ENCODE measurements at places on chromosomes 2 and 18.

DNA sequence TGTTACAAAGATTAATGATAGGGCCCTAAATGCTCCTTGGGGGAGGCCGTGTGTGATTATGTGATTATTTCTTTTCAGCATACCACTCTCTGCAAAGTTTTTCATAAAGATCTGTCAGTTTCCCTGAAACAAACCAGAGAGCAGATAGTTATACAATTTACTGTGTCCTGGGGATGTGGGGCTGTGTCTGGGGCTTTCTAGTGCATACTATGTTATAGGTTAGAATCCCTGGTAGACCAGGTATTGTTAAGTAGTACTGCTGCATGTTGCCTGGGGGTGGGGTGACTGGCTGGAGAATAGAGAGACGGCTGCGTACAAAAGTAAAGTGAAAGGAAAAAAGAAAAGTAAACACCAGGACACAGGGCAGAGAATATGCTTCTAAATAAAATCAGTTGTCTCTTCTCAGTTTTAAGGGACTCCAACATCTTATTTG is 3.3 kb upstream of the CCBE1 start:
- no peak for DNase-seq

DNA sequence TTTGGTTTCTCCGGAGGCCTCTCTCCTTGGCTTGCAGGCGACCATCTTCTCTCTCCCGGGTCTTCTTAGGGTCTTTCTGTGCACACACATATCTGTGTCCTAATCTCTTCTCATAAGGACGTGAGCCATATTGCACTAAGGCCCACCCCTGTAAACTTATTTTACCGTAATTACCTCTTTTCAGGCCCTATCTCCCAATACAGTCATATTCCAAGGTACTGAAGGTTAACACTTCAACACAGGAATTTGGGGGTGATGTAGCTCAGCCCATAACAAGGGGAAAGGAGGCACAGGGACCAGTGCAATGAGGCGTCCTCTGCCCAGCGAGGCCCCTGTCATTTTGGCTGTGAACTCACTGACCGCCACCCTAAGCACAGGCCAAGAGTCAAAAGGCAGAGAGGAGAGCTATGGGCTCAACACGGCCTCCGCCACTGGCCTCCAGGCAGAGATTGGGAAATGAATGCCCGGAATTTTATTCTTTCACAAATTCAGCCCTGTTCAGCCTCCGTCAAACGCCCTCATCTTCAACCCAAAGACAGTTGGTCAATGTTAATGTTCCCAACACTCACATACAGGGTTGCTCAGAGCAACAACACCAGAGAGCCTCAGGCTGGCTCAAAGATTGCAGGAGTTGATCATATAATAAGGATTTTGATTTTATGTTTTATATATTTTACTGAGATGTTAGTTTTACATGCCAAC is 15.9 kb upstream of the NMUR1 start:
- DNase-seq: no peak

- DNase-seq: no peak
These were observed 20.4 kb upstream of the TMEM247 start for GRCh38 chr2:46458763-46459500.

- no peak for DNase-seq
These were observed 50.8 kb downstream of the WIPF1 start for GRCh38 chr2:174546519-174547506.

DNA sequence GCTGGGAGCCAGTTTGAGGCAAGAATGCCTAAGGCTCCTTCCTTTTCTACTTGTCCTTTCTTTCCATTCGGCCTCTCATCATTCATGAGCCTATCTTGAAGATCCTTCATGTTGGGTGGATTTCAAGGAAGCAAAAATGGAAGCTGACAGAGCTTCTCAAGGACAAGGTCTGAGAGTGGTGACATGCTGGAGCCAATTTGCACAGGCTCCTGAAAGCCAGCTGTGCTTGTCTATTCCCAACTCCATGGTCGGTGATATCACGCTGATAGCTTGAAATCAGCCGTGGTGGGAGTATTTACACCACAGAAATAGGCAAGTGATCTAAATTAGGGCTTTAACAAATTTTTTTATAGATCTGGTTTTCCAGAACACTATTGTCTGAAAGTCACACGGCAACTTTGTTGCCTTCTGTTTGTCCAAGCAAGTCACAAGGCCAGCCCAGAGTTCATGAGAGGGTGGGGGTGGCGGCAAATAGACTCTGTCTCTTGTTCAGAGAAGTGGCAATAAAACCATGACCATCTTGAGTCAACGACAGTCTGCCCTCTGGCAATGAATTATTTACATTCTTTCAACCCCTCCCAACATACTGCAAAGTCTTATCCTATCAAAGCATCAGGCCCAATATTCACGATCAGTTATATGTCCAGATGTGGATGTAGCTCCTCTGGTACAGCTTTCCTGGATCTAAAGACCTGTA is 49.9 kb upstream of the SLC35F5 start:
- DNase-seq: no peak

GRCh38 chr2:126634273-126634861 is 21.6 kb upstream of the GYPC start:
- no peak for DNase-seq

DNA sequence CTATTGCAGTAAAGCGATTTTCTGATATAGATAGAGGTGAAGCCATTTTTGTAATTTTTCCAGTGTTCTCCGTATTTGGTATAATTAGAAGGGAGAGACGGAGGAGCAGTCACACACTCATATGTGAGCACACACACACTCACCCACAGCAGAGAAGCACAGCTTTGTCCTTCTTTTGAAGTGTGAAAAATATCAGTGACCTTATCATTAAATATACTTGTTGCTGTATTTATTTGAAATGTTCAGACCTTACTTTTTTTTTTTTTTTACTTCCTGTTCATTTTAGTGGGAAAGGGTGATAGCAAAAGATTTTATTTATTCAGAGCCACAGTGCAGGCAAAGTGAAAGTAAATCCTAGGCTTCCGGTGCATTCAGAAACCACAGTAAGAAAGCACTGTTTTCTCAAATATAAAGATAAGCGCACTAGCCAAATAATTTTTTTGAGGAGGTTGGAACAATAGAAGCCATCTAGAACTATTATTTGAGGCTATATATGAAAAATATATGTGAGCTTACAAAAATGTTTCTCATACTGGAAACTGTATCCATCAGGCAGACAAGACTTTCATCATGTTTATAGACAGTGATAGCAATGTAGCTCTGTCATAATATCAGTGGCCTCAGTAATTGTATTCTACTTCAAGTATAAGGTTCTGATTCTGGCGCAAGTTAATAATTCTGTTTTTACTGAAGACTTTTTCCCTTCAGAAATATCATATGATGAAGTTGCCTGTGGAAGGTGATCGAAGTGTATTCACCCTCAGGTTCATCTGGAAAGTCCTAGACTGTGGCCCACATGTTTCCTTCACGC is 37.2 kb downstream of the TSHZ1 start:
- DNase-seq: no peak

- no peak for DNase-seq
These were observed 23.7 kb upstream of the GCG start for GRCh38 chr2:162175714-162176113.

GRCh38 chr2:168272225-168272624 is 24.8 kb upstream of the STK39 start:
- DNase-seq: no peak

DNA sequence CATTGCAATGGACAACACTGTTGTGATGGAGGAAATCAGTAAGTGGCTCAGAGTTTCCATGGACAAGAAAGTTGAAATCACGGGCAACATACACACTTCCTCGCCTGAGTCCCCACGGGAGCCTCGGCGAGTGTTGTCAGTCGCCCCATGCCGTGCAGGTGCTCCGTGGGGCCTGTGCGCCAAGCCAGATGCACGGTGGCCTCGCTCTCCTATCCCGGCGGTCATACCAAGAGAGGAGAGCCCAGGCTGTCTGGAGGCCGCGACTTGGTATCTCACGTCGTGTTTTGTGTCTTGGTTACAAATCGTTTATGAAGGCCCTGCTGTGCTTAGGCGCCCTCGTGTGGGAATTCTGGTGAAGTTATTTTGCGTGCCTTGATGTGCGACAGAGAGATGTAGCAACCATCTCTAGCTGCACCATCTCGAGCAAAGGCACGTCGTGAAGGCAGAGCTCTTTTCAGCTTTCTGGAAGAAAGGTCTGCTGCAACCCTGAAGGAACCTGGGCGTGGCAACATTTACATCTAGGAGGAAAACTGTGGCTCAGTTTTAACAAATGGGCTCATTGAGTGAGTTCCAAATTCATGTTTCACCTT is 21.8 kb downstream of the ATG4B start:
- DNase-seq: no peak

- no peak for DNase-seq
These were observed 46.0 kb downstream of the POMC start for GRCh38 chr2:25122367-25122766.

- peak; percentile 61 for DNase-seq
These were observed 104.5 kb upstream of the NCK2 start for GRCh38 chr2:105640246-105640645.

- no peak for DNase-seq
These were observed 12.5 kb downstream of the ITGA6 start for GRCh38 chr2:172439911-172440310.

GRCh38 chr2:230668939-230669303 is 43.7 kb upstream of the CAB39 start:
- no peak for DNase-seq

GRCh38 chr18:32520771-32521170 is 50.1 kb upstream of the GAREM1 start:
- no peak for DNase-seq

DNA sequence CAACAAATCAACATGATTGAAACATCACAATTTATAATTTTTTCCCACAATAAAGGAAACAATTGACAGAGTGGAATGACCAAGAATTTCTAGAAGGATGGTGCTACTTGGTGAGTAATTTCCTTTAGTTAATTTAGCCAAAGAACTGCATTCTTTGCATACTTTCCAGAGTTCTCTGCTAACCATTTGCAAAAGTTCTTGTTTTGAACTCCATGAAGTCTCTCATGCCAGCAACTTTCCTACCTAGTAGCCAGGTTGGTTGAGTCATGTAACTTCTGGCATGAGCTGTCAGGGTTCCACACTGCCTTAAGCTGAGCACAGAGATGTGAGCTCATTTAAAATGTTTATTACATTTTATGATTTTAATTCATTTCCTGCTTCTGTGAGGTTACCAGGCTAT is 539.6 kb downstream of the PID1 start:
- no peak for DNase-seq

DNA sequence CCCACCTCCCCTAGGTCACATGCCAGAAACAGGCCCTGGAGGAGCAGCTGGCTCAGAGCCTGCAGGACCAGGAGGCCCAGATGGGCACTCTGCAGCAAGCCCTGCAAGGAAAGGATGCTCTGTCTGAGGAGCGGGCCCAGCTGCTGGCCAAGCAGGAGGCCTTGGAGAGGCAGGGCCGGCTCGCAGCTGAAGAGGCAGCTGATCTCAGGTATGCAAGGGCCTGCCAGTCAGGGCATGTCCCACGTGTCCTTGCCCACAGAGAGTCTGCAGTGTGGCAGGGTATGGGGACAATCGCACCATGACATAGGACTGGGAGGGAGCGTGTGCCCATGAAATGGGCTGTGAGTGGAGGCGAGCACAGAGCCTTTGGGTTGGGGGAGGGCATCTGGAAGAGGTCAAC is 39.9 kb downstream of the CROCC2 start:
- DNase-seq: no peak

DNA sequence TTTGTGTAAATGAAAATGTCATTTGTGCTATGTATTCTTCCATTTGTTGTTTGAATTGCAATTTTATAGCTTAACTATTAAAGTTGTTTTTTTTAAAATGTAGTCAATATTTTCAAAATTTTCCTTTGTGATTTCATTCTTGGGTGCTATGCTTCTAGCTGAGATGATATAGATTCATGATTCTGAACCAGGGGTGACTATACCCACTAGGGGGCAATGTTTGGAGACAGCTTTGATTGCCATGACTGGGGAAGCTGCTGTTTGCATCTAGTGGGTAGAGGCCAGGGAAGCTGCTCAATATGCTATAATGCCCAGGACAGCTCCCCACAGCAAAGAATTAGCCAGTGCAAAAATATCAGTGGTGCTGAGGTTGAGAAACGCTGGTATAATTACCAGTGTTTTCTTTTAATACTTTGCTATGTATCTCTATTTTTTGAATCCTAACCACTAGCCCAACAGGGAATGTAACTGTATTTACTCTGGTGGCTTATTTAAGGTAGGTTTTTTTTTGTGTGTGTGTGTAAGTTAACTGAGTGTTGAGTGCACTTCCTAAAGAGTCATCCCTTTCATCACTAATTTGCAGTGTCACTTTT is 99.7 kb downstream of the MEP1B start:
- no peak for DNase-seq

DNA sequence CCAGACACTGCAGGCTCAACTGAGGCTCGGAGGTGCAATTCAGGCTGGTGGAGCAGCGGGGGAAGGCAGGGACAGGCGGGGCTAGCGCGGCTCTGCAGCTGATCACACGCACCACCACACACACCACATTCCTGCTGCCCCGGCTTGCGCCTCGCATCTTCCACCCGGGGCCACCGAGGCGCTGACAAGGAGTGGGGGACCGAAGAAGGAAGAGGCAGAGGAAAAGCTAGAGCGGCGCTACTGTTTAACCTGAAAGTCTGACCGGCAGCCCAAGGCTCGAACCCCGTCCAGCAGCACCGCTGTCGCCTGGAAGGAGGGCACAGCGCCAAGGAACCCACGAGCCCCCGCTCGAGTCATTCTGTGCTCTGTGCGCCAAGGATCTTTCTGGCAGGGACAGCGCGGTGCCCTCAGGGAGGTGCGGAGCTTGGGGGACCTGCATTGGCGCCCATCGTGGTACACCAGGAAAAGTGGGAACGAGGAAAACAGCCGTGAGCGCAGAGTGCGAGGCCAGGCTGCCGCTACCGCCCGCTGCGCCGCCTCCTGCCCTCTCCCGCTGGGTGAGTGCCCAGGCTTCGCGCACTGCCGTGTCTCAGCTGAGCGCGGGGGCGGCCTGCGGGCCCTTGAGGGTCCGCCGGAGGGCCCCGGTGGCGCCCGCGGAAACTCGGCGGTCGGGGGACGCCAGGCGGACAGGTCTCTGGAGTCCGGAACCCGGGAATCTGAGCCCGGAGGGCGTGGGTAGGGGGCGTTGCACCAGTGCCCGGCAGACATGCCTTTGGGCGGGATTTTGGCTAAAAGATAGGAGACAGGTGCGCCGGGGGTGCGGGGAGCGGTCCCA is 860 bp upstream of the KCNJ3 start:
- DNase-seq: peak; percentile 75

DNA sequence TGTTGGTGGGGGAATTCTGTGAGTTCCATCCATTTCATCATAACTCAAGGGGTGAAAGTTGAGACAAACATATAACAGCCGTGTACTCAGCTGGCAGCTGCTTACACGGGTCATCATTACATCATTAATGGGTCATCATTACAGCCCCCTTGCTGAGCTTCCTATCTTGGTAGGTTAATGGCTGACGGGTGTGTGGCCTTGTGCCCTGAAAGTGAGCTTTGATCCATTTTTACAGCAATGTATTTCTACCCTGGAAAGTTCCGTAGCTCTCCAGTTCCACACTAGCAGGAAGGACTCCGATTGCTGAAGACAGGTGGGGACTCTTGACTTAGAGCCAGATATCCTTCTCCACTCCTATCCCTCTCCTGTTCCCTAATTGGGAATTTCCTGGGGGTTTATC is 105.2 kb upstream of the DLX2 start:
- no peak for DNase-seq

- DNase-seq: no peak
These were observed 2.8 kb downstream of the TRPM8 start for GRCh38 chr2:233919938-233920337.

GRCh38 chr2:147642765-147643164 is 202.1 kb upstream of the ACVR2A start:
- DNase-seq: no peak

GRCh38 chr2:104794441-104794840 is 59.5 kb upstream of the POU3F3 start:
- no peak for DNase-seq
